Stimulated activated CD4-positive, alpha-beta T cell treated with anti-CD3 and anti-CD28 coated beads, Interleukin-1b, Interleukin-23, amount 100 ng/mL, for 48 hours (primary cell): ENCODE measurements at places on chromosomes 3 and 15.

GRCh38 chr15:80159811-80160569 is 7.2 kb downstream of the FAH start:
- no peak for DNase-seq

DNA sequence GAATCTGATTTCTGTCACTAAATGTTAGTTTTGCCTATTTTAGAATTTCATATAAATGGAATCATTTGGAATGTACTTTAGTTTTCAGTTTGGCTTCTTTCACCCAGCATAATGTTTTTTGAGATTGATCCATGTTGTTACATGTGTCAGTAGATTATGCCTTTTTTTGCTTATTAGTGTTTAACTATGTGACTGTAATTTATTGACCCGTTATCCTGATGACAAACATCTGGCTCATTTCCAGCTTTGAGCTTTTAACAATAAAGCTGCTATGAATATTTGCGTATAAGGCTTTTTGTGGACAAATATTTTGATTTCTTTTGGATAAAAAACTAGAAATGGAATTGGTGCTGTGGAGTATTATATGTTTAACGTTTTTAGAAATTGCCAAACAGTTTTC is 254.5 kb upstream of the CFAP20DC start:
- DNase-seq, result no peak

GRCh38 chr3:160999274-160999673 is 105.9 kb downstream of the B3GALNT1 start:
- no peak for DNase-seq

GRCh38 chr3:88211096-88211890 is 61.5 kb downstream of the C3orf38 start:
- DNase-seq, result no peak

GRCh38 chr15:66097151-66098021 is 156.2 kb downstream of the MEGF11 start:
- DNase-seq, result no peak

DNA sequence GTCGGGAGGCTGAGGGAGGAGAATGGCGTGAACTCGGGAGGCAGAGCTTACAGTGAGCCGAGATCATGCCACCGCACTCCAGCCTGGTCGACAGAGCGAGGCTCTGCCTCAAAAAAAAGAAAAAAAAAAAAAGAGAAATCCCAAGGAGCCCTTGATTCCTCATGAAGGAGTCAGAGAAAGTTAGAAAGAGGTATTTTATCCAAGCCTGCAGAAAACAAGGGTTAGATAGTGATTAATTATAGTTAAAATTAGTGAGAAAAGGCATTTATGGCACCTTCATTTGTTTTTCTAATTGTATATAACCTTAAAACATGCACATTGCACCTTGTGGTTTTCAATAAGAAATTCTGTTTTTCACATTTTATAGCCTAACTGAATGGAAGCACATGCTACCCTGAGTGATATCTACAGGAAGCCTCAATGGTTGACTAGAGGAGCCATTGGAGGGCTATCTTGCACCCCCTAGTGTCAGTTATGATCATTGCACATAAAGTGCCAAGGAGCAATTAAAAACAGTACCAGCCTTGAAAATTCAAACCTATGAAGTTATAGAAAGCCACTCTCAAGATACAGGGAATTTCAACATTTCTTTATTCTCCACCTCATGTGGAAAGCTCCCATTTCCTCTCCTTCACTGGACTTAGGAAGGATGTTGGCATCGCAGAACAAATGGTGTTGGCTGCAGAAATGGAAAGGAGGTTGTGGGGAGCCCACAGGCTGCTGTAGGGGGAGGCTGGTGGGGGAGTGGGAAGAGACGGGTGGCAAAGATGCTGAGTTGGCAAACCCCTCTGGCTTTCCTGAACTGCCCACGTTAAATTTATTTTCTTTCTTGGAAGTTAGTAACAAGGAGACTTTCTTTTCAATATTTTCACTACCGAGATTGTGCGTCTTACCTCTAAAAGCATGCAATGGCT is 48.5 kb downstream of the ITGA11 start:
- peak; percentile 25 for DNase-seq

- no peak for DNase-seq
Observed at GRCh38 chr3:59922192-59922591, 872.4 kb upstream of the CFAP20DC start.

- DNase-seq, result no peak
Observed at GRCh38 chr3:129577366-129577765, 29.1 kb downstream of the PLXND1 start.

- DNase-seq, result no peak
Observed at GRCh38 chr3:171873580-171873979, 30.4 kb downstream of the TMEM212 start.

DNA sequence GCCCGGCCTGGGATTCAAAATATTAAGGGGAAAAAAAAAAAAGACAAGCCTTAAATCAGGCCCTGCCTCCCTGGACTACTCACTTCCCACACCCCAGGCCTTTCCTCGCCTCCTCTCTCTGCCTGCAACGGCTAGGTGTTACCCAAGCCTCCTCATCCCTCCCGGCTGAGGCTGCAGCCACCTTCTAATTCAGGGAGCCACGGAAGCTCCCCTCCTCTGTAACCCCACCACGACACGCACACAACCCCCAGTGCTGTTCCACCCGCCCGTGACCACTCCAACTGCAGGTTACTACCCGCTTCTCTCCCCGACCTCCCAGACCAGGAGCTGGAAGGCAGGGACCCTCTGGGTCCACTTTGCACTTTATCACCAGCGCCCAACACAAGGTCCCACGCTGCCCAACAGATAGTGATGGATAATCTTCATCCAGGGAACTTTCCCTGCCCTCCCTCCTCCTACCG is 936 bp downstream of the KIF7 start:
- DNase-seq, result no peak

DNA sequence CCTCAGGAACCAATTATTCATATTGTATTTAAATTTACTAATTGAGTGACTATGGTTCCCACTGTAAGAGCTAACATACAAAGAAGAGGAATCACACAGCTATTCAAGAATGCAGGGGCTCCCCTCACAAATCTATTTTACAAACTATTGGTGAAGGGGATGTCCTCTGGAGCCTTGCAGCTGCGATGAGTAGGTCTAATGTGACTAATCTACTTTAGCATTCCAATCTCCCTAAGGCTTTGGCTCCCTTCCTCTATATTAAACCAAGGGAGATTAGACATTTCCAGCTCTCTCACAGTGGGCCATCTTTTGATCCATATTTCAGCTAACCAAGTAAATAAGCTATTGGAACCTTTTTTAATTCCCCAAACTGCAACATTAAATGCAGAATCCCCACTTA is 514.2 kb upstream of the BCHE start:
- DNase-seq, result no peak

GRCh38 chr15:78761020-78761419 is 50.2 kb downstream of the ADAMTS7 start:
- DNase-seq, result no peak

DNA sequence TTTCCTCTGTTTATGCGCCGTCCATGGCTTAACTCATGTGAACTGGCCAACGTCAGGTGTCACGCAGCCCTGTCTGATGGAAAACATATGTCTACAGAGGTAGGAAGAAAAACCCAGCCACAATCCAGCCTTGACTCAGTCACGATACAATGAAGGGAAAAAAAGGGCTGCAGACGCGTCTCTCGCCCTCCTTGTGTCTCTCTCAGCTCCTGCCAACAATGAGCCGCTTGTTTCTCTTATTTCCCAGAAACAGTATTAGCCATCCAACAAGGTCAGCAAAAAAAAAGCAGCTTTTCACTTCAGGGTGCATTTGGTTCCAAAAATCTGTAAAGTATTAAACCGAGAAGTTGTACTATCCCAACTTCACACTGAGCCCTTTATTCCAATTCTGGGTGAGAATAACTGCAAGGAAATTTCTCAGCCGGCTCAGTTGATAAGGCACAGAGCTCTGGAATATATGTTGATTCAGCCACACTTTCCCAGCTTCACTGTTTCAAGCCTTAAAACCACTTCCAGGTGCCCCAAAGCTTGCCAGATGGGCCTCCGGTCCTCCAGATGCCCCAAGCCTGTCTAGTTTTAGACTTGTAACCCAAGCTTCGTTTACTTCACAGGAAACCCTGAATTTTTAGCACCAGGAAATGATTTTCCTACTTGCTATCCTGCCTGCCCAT is 79.4 kb downstream of the TM4SF4 start:
- no peak for DNase-seq

GRCh38 chr15:50145451-50145872 is 26.4 kb upstream of the ATP8B4 start:
- no peak for DNase-seq

DNA sequence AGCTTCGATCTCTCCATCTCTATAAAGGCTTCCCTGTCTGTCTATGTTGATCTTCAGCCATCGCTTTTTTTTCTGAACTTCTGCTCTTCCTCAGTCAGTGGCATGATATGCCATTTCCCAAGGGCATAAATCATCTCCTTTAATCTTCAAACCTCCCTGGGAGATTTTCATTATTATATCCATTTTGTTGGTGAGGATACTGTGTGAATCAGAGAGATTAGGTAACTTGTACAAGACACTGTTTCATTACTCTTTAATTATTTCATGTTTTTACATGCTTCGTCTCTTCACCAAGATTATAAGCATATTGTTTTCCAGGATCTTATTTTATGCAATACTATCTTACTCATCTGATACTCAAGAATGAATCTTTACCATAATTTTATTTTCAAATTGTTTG is 124.8 kb upstream of the ATP11B start:
- no peak for DNase-seq

DNA sequence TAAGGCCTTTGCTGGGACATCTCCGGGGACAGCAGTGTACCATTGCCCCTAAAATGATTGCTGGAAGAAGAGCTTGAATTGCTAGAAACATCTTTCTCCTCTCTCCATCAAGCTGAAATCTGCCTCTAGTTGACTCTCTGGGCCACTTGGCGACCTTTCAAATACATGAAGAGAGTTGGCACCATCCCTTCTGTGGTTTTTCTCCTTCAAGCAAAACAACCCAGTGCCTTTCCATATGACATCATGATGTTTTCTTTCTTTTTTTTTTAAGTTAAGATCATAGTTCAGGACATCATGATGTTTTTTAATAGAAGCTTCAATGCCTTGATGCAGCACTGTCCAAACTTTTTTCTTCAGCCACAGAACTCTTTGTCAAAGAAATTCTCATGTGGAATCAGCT is 144.0 kb upstream of the PTPRG start:
- no peak for DNase-seq

DNA sequence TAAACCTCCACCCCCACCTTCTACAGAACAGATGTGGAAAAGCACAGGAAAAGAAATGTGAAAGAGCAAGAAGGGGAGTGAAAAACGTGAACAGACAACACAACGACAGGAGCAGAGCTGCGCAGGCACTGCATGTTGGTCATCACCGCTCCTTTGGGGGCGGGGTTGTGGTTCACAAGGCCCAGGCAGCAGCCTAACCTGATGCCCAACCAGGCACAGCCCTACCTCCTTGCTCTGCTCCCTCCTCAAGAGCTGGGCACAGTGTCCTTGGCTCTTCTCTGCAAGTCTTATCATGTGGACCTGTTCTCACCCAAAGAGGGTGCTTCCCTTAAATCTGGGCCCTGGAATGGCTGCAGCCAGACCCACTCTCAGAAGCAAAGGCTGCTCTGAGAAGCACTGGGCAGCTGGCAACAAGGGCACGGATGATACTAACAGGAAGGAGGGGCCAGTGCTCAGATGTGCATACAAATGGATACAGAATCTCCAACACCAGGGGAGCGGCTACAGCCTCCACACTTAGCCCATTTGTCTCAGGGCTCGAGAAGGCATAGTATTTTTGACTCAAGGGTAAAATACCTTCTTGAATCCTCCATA is 64.6 kb downstream of the DHX30 start:
- DNase-seq, result no peak

DNA sequence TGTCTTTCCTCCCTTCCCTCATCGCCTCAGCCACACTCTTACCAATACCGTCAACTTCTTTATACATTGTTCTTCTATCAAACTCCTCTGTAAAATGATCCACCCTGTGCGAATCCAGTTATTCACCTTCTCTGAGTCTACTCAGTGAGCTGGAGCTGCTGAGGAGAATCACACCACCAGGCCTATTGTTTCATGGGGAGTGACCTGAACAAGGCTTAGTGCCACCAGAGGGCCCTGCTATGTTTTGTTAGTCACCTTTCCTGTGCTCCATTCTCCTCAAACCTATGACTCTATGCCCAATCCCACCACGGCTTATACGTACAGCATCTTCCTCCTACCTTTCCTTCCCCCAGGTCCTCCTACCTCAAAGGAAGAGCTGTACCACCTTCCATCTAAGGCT is 50.4 kb upstream of the MED12L start:
- no peak for DNase-seq

- no peak for DNase-seq
Observed at GRCh38 chr15:85611361-85611760, 183.4 kb downstream of the KLHL25 start.
